Natural killer cell treated with Interleukin-12 subunit alpha and Interleukin-12 subunit beta and Interleukin-15 and Interleukin-18, amount 100 ng/mL, for 72 hours (primary cell): ENCODE measurements at places on chromosomes 3 and 15. TPM values are rescaled to one million over a fixed set of nuclear protein-coding genes. Genes with fewer than 3 reads are reported as not detected.

TMCO5A gene
- not detected for total RNA-seq

- no peak for DNase-seq
Measured at GRCh38 chr3:153210146-153210545, 48.1 kb downstream of the RAP2B start.

GRCh38 chr15:97993310-97993738, 32.8 kb downstream of the ARRDC4 start:
- DNase-seq = no peak

GRCh38 chr3:72682936-72683452, 165.3 kb downstream of the SHQ1 start:
- DNase-seq = no peak

DNA sequence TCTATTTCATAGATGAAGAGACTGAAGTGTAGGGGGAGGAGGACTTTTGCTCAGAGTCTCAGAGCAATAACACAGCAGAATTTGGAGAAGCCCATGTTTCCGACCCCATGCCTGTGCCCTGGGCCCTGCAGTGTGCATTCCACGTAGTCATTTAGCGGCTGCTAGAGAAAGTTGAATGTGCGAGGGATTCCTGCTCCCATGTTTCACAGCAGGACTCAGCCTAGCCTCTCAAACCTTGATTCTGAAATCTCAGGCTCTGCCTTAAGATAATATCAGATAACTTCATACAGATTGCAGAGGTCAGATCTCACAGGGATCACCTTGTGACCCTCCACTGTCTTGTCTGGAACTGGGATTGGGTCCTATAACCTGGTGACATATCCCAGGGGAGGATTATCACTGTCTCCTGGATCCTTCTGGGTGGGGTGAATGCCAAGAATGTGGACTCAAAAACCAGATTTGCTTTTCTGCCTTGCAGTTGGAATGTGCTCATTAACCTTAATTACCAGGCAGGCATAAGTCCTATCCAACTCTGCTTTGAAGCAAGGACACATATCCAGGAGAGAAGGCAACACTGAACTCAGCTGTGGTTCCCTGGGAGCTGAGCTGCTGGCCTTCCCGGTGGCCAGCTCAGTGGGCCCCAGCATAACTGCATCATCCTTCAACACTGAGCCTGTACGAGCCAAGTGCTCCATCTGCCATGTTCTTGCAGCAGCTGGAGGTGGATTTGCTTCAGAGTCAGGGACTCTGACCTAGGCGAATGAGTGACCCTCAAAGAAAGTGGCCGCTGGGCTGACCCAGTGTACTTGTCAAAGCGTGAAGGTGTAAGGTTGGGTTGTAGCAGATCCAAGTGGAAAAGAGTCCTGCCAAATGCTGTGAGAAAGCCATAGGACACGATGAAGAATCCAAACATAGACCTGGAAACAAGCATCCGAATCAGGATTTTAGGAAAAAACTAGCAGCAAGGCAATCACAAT, 43.0 kb downstream of the CTXND1 start:
- no peak for DNase-seq

DNA sequence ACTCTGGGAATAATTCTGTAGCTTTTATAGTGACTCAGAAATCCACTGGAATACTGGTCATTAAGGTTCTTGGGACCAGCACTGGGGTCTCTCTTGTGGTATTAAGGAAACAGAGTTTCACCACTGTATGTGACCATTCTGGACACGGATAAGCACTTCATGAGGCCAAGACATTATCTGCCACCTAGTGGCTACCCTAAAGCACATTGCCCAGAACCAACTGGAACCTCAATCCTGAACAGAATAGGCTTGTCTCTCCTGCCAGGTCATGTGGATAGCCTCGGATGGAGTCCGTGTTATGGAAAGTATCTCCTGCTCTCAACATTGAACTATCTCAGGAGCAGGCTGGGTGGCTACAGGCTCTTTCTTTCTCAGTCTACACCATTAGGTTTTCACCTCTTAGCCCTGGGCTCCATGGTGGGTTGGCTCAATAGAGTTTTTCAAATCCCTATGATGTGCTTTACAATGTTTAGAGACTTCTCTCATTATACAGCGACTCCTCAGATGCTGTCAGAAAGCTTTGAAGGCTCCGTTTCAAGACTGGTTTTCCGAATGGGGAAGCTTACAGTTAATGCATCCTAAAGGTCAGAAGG, 167.6 kb upstream of the ST8SIA2 start:
- no peak for DNase-seq

DNA sequence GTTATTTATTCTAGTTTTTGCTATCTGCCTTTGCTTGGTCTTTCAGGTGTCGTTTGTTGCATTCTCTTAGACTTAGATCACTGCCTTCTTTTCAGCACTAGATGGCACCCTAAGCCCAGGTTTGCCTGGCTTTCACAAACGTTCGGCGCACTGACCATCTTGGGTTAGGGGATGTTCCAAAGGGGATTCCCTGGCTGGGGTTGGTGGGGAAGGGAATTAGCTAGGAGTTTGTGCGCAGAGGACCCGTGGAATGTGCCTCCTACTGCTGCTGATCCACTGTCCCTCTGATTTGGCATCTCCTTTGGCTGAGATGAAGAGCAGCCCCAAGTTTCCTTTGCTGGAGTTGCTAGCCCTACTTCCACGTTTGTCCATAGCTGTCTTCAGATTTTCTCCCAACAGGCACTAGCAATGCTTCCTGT, 33.9 kb downstream of the PFN2 start:
- DNase-seq = no peak

DNA sequence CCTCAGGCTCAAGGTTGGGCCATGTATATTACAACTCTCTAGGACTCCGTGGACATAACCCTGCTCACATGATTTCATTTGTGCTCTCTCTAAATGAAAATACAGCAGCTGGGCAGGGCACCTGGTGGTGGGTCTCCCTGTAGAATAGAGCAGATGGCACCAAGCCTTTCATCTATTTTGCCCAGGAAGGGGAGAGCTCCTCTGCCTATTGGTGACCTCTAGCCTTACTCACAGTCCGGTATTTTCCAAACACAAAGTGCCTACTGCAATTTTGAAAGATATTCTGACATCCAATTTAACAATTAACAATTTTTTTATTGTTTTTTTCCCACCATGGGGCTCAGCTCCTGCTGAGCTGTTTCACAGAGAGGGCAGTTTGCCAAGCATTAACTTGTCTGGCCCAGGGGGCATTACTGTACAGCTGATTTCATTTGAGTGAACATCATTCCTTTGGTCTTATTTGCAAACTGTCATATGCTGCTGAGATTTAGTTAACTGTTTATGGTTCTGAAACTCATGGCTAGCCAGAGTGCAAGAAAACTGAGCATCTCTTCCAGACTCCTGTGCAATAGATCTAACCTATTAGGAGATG, 474.0 kb downstream of the EPHB1 start:
- DNase-seq = no peak

- DNase-seq = peak; percentile 77
Measured at GRCh38 chr3:15500107-15500724, 21.3 kb downstream of the COLQ start.

CLRN1 gene
- not detected for total RNA-seq

- no peak for DNase-seq
Measured at GRCh38 chr15:85785887-85786780, 8.6 kb downstream of the KLHL25 start.

GRCh38 chr3:178765472-178765871, 229.2 kb downstream of the KCNMB2 start:
- no peak for DNase-seq

DNA sequence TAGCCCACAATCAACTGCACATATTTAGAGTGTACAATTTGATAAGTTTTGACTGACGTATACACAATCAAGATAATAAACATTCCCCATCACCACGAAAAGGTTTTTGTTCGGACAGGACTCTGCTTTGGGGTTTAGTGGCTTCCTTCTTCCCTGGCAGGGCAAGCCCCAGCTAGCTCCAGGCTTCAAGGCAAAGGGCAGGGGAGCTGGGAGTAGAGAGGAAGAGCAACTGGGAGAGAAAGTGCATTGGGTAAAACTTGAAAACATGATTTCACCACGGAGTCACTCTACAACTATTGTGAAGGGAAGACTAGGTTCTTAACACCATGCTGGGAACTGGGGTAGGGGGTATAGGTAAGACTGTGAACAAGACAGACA, 185.1 kb upstream of the UBE2E1 start:
- no peak for DNase-seq

TMC3 gene
- total RNA-seq = not detected

DNA sequence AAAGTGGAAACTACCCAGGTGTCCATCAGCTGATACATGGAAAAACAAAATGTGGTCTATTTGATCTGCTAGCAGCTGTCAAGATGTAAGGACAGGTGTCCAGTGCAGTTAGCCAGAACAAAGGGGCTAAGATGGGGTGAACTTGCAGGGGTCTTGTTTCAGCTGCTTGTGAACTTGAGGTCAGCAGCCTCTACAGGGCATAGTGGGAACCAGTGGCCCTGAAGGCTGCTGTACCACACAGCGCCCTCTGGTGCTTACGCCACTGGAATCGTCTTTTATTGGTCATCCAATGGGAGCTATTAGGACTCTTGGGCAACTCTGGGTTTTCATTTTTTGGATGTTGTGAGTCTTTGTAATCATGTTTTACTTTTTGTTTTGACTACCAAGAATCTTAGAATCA, 62.2 kb upstream of the CTSH start:
- no peak for DNase-seq
